Ureter (tissue), 1 donor: ENCODE measurements at places on chromosomes 7 and 10. TPM values are rescaled to one million over a fixed set of nuclear protein-coding genes. Genes with fewer than 3 reads are reported as not detected.

Gene EGFR
- 144 TPM for total RNA-seq

GRCh38 chr10:77512219-77512578, 125.4 kb downstream of the KCNMA1 start:
- DNase-seq, result no peak

- no peak for DNase-seq
Measured at GRCh38 chr7:70153933-70154332, 555.7 kb downstream of the AUTS2 start.

- no peak for DNase-seq
Measured at GRCh38 chr10:48958598-48959190, 19.1 kb upstream of the LRRC18 start.
